ENCODE measurements at places on chromosomes 13 and 19.

DNA sequence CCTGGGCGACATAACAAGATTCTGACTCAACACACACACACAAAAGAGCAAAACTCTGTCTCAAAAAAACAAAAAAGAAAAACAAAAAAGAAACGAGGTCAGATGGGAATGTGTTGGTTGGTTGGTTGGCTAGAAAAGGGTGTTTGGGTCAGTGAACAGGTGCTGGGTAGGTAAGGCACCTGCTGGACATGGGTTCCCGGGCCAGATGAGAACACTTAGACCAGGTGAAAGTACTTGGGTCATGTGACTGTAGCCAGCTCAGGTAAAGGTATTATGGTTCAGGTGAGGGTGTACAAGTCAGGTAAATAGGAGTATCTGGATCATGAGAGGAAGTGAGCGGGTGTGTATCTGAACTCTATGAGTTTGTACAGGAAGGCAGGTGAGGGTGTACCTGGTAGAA is 14.5 kb upstream of the ZNF414 start:
- no peak for DNase-seq

DNA sequence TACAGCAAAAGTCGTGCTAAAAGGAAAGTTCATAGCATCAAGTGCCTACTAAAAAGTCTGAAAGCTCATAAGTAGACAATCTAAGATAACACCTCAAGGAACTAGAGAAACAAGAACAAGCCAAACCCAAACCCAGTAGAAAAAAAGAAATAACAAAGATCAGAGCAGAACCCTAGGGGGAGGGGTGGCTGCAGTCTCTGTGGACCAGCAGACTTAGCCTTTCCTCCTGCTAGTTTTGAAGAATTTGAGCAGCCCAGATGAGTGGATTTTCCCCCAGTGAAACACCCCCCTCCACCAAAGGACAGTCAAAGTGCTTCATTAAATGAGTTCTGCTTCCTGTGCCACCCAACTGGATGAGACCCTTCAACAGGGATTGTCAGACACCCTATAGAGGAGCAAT is 2.6 kb upstream of the ZNF486 start:
- no peak for DNase-seq

DNA sequence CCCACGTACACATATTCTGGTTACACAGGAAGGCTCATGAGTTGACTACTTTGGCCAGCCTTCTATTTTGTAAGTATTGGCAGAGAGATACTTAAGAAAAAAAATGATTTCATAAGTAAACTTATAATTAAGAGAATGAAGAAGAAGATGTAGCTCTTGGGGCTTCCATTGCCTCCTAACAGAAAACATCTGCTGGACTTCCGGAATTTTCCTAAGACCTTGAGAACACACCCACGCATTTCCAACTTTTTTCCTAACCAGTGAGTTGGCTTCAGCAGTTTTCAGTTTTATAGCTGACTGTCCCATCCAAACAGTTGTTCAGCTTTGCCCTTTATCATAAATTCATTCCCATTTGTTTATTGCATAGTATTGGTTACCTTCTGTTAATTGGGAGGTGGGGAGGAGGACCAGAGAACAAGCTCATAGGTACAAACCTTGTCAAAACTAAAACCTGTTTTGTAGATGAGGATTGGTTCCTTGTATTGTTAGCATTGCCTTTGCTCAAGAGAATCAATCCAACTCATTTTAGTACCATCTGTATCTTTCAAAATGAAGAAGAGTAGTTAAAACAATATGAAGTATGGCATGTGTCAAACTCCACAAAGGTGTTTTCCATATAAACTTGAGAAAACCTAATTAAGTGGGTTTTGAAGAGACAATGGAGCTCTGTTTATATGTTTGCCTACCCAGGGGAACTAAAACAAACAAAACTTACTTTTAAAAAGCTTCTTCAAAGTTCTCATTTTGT is 93.9 kb downstream of the COL4A2 start:
- DNase-seq, result no peak

DNA sequence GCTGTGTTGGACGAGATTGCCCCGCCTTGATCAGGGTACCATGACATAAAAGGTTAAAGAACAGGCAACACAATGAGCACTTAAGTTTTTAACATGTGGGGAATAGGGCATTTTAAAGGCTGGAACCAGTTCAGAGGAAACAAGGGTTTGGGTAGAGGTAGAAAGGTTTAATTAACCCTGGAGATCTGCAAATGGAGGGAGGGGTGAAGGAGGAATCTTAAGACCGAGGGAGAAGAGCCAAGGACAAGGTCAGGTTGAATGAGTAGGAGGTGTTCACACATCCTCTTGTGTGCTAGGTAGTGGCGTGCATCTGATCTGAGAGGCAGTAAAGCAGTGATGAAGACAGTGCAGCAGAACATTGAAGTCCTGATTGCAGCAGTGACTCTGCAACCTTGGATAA is 28.5 kb downstream of the SKA3 start:
- DNase-seq, result no peak

DNA sequence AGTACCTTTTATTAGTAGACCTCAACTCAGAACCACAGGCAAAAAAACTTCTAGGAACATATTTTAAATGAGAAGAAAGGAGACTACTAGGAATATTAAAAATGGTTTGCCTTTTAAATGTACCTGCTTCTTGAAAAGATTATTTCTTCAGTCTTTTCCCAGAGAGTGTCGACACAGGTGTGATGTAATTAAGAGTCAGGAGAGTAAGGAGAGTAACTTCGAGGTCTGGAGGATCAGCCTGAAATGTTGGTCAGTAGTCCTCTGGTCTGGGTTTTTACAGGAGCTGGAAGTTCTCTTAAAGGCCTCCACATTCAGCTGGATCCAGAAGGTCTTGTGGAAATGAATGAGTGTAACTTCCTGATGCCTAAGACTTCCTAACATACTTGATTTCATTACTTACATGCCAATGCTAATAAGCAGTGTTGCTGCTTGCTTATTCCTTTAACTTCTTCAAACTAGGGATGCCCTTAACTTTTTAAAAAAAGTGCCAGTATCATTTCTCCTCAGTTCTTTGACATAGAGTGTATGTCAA is at the start of gene KCTD4:
Gene KCTD4, minus strand, starts transcription at position 345 of the 532 bp plus-strand sequence. CDS start 6,478 bp downstream, outside the sequence.
- no peak for DNase-seq

DNA sequence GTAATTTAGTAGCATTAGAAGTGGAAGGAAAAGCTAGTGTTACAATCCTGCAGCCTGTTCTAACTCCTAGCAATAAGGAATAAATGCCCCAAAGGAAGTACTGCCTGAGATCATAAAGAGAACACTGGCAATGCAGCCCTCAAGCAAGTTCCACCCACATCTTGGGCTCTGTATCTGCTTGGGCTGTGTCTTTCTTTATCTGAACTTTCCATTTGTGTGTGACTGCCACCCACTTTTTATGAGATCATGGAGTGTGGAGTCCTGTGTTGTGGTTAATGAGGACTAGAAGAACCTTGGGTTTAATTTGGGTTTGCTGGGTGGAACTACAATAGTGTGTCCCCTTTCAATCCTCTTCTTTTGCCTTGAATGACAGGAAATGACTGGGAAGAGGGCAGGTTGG is 38.2 kb downstream of the RFXAP start:
- DNase-seq, result no peak

- DNase-seq, result no peak
Measured at GRCh38 chr13:52127378-52127777, 1.5 kb downstream of the NEK5 start.

DNA sequence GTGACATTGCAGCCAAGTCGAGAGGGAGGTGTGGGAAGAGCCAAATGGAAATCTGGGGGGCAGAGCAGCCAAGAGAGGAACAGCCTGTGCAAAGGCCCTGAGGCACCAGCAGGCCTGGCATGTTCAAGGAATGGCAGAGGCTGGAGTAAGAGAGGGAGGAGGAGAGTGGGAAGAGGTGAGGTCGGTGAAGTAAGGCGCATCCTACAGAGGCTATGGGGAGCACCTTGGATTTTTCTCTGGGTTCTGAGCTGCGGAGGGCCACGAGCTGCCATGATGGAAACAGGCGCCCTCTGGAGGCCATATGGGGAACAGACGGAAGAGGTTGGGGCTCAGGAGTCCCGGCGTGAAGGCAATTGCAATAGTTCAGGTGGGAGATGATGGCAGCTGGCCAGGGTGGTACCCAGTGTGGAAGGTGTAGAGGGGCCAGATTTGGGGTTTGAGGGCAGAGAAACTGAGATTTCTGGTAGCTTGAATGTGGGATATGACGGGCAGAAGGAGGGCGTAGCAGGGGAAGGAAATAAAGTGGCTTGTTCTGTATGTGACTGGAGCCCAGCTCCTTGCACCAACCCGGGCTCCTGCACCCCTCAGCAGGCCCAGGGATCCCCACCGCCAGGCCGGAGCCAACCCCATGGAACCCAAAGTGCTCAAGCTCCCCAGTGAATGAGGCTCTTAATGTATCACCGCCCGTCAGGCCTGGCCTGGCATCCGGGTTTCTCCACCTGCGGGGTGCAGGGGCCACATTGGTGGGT is 20.5 kb upstream of the STRN4 start:
- DNase-seq, result peak; percentile 70

DNA sequence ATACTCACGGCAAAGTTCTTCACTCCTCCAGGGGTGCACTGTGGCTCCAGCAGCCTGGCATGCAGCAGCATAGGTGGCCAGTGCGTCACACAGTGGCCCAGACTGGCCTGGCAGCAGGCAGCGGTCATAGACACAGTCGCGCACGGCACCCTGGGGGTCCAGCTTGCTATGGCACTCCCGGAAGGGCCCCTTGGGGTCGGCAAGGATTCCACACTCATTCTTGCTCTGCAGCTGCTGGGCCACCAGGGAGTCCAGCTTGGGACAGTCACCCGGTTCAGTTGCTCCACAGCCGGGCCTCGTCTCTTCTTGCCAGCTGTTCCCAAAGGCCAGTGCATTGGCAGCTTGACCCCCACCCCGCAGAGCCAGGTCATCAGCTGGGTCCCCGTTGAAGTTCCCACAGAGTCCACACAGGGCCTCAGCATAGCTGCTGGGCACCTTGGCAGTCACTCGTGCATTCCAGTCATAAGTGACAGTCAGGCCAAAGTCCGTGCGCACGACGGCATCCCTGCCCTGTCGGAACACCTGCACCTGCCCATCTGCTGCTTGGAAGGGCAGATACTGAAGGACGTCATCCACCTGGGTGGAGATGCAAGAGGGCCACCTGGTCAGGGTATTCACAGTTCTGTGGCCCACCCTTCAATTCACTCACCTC is 20.6 kb downstream of the FCGBP start:
- no peak for DNase-seq

- DNase-seq, result no peak
Measured at GRCh38 chr13:49995625-49996101, 1.2 kb upstream of the TRIM13 start.

GRCh38 chr19:16330806-16331690 is 6.4 kb downstream of the KLF2 start:
- no peak for DNase-seq

DNA sequence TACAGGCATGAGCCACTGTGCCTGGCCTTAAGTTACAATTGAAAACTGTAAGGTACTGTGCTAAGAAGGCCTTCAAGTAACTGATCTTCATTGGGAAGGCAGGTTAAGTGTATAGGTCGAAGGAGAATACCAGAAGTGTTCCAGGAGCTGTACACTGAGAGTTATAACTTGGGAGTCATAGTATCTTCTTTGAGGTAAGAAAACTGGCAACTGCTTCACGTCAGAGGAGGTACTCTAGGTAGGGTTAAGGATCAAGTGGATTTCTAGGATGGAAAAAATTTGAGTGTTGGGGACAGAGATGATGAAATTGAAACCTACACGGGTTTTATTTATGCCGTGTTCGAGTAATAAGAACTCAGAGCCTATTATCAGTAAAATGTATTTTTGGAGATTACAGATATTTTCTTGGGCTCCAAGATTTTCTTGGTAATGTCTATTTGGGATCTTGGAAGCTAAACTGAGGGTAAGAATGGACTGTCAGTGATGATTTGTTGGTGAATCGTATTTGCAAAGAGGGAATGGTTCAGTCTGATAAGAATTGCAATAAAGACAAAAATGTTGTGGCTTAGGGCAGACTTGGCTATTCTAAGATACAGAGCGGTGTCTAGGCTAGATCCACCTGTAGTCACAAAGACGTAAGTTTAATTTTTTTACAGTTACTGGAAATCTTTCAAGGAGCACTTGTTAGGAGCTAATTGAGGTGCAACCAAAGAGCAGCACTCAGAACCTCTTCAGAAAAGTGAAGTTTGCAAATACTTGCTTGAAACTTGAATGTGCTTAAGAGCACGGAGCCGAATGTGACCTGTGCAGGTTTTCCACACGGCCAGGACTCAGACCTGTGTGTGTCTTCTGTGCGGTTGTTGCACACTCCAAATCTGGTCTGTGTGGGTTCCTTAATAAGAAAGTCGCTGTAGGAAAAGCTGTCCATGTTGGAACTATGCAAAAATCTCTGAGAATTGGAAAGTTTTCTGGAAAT is 102.5 kb downstream of the URI1 start:
- no peak for DNase-seq

DNA sequence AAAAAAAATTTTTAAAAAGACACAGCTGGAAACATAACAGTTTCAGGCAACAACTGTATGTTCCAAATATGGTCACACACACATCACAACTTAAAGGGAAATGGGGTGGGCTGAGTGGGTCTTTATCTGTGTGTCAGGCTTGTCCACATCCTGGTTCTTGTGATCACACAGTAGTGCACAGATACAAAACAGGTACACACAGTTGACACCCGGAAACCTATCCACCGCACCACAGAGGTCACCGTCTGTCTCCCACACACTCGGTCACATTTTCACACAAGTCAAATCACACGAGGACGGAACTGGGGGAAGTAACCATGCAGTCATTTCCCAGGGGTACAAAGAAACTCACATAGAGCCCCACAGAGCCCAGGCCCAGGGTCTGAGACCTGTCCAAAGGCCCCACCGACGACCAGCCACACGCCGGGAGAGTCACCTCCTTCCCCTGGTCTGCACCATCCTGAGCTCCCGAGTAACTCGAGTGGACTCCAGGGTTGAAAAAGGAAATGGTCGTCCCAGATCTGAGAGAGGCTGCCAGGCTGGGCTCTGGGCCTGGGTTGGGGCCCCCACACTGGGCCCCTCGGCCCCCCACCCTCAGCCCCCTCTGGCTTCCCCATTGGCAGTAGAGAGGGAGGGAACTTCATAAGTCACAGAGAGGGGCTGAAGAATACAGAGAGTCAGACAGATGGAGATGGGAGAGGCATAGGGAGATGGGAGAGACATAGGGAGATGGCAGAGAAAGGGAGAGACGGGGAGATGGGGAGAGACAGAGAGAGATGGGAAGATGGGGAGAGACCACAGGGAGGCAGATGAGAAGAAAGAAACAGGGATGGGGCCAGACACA is 1.3 kb upstream of the PPAN start:
- no peak for DNase-seq

Measured in Caco-2 (cell line).